ENCODE measurements at places on chromosomes 5 and 9. TPM values are rescaled to one million over a fixed set of nuclear protein-coding genes. Genes with fewer than 3 reads are reported as not detected.

- DNase-seq, result no peak
These were observed 17.0 kb downstream of the PTBP3 start for GRCh38 chr9:112316258-112316943.

DNA sequence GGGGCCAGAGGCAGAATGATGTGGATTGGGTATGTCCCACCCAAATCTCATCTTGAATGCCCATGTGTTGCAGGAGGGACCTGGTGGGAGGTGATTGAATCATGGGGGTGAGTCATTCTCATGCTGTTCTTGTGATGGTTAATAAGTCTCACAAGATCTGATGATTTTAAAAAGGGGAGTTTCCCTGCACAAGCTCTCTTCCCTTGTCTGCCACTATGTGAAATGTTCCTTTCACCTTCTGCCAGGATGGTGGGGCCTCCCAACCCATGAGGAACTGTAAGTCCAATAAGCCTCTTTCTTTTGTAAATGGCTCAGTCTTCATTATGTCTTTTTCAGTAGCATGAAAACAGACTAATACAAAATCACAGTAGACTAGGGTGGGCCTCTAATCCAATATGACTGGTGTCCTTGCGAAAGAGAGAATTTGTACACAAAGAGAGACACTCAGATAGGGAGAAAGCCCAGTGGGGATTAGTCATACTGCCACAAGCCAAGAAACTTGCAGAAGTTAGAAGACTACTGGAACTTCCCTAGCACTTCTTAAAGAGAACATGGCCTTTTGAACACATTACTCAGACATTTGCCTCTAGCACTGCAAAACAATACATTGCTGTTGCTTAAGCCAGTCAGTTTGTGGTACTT is 68.4 kb downstream of the ANXA1 start:
- DNase-seq, result no peak

DNA sequence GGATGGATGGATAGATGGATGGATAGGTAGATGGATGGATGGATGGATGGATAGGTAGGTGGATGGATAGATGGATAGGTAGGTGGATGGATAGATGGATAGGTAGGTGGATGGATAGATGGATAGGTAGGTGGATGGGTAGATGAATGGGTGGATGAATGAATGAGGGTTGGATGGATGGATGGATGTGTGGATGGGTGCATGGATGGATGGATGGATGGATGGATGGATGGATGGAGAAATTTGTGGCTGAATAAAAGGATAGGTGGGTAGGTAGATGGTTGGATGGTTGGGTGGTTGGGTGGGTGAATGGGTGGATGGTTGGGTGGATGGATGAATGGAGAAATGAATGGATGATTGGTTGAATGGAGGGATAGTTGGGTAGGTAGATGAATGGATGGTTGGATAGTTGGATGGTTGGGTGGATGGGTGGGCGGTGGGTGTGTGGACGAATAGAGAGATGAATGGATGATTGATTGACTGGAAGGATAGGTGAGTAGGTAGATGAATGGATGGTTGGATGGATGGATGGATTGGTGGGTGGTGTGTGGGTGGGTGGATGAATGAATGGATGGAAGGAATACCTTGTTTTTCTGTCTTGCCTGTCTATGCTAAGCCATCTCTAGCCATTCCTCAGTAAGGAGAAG is 71.0 kb upstream of the ASS1 start:
- no peak for DNase-seq

DNA sequence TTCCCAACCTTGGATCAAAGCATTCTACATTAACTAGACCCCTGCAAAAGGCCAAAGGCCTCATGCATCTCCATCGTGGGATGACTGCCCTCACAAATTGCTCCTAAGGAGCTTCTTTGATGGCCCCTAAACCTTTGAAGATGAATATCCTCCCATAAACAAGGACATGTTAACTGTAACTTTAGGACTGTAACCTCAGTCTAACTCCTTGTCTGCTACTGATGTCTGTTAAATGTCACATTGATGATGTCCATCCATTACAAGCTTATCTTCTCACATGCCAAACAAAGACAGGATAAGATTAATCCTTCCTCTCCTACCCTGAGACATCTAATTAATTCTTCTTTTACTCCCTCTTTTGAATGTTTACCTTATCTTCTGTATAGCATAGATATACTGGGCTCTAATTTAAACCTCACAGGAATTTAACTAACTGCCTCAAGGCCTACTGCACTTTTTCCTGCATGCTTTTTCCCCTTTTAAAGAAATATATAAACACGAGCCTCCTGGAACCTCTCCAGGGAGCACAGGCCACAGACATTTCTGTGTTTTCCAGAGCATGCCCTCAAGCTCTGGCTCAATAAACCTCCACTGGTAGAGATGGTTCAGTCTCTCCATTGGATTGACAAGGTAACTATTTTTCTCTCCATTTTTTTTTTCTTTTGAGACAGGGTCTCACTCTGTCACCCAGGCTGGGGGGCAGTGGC is 90.6 kb upstream of the SLC25A48 start:
- DNase-seq, result no peak

DNA sequence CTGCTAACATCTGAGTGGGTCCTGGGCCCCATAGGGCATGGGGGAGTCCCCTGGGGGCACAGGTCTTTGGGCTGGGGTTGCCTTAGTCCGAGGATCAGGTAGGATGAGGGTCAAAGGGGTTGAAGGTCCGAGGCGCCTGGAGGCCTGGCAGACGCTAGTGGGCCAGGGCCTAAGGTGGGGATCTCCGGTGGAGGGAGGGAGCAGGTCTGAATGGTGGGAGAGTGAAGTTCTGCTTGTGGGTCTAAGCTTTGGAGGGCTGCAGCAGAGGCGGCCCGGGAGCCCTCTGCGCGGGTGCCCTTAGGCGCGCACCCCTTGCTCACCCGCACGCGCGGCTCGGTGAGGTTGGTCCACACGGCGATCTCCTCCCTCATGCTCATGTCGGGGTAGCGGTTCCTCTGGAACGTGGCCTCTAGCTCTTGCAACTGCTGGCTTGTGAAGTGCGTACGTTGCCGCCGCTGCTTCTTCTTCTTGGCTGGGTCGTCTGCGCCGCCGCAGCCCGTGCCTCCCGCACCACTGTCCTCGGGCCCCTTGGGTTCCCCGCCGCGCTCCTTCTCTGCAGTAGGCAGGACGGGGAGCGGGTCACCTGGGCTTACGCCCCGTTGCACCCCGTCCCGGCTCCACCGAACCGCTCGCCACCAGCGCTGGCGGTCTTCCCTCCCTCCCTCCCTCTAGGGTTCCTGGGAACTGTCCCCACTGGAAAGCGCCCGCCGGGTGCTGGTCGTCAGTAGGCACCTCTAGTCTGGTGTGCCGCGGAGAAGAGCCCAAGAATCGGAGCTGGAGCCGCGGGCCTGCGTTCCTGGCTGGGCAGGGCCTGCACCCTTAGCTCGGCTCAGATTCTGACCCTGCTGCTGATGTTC is 2.8 kb downstream of the PITX1 start:
- no peak for DNase-seq

DNA sequence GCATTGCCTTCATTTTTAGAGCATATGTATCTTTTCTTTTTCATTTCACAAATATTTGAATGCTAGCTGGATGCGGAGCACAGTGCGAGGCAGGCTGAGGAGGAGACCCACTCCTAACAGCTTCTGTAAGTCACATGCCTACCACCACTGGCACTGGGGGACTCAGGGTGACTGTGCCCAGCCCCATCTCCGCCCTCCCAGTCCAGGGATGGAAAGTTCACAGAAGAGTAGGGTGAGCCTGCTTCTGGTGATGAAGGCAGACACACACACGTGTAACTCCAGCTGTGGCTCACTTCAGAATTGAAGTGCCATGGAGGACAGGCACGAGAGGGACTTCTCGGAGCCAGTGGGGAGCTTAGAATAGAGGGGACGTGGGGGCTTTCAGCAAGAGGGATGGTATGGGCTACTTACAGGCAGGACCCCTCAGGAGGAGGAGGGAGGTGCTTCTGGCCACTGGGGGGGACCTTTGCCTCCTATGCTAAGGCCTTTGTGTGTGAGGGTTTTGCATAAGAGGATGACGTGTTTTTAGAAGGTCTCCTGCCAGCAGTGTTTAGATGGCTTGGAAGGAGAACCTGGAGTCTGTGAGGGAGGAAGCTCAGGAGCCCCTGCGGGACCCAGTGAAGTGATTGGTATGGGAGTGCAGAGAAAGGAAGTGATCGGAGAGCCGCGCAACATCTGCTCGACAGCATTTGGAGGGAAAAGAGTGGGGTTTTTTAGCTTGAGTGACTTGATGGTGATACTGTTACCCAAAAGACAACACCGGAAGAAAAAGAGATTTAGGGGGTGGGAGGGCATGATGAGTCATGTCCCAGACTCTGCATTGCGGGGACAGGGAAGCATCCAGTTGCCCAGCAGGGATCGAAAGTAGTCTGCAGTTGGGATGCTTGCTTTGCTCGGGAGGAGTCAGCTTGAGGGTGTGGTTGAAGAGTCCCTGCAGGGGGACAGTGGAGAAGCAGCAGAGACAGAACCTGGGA is 163.5 kb upstream of the OTULINL start:
- DNase-seq, result no peak

LPAR1 gene
- total RNA-seq, result not detected

PIK3R1 gene
- 58.8 TPM for total RNA-seq

PTGDS gene
- total RNA-seq, result not detected
